ENCODE measurements at places on chromosomes 6 and 20. TPM values are rescaled to one million over a fixed set of nuclear protein-coding genes. Genes with fewer than 3 reads are reported as not detected.
A peak's percentile ranks its signal among the peaks of the same experiment; 100 is the strongest.

- DNase-seq: peak; percentile 82
These were observed 121.1 kb upstream of the HDGFL1 start for GRCh38 chr6:22448291-22448711.

DNA sequence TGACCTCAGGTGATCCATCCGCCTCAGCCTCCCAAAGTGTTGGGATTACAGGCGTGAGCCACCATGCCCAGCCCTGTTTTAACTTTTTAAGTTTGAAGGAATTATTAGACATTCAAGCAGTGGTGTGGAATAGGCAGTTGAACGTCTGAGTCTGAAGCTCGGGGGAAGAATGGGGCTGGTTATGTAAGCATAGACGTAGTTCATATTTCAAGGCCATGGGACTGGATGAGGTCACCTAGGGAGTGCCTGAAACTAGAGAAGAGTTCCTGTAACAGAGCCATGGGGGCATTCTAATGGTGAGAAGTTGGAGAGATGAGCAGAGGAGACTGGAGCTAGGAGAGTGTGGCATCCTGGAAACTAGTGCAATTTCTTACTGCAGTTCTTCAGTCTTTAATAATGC, 6.4 kb downstream of the CDKAL1 start:
- DNase-seq: peak; percentile 17

GRCh38 chr6:160388922-160389321, 40.7 kb downstream of the SLC22A3 start:
- DNase-seq: no peak

- no peak for DNase-seq
These were observed 41.1 kb downstream of the AKAP12 start for GRCh38 chr6:151280859-151281258.

DNA sequence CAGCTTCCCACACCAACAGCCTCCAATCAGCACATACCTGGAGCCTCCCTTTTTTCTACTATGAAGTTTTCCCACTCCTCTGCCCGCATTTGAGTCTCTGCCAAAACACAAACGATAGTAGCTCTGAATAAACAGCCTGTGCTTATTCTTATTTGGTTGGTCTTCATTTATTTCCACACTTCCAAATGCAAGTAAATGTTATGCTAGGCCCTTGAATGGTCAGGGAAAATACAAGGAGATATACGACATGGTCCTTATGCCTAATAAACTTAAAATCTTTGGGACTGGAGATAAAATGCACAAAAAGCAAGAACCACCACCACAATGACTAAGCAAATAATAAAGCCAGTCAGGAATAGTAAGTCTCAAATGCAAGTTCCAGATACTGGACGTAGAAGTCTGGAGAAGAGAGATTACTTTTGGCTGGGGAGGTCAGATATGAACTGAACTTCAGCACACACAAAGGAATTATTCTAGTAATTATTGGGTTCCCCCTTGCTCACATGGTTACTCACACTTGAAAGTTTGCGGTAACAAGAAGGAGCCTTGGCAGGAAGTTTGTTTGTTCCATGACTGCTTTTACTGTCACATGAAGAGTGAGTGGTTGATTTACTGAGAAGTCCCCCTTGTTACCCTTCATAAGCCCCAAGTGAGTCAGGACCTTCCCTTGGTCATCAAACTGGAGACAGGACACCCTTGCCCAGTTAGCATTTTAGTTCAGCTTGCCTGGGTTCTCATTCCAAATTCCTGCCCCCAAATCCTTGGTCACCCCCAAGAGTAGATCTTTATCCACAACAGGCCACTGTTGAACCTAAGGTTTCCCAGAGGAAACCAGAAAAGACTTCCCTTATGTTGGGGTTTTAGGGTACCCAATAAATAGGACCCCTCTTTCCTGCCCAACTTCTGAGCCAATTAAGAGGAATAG, 511.2 kb upstream of the JARID2 start:
- peak; percentile 93 for DNase-seq

- DNase-seq: peak; percentile 44
These were observed 45.3 kb downstream of the SMLR1 start for GRCh38 chr6:130872250-130873095.

DNA sequence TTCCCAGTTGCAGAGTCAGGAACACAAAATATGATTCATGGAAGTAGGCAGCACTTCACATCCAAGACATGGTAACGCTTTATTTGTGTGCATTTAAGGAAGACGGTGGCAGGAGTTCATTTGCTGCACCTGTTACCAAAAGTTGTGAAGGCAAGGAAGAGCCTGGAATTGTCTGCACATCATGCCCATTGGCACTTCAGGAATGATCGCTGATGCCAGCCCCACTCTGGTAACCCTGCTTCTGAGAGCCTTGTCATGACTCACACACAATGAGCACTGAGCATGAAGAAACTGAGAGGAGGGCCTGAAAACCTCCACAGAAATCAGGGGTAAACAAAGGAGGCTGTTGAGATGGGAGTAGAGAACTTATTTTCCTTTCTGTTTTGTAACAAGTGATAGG, 181.1 kb downstream of the RPS12 start:
- peak; percentile 40 for DNase-seq

GRCh38 chr6:14037402-14038277, 79.9 kb upstream of the CD83 start:
- peak; percentile 80 for DNase-seq

- DNase-seq: no peak
These were observed 186.1 kb downstream of the UNC5CL start for GRCh38 chr6:40852779-40853373.

GRCh38 chr6:62528894-62529526, 243.0 kb upstream of the KHDRBS2 start:
- no peak for DNase-seq

DNA sequence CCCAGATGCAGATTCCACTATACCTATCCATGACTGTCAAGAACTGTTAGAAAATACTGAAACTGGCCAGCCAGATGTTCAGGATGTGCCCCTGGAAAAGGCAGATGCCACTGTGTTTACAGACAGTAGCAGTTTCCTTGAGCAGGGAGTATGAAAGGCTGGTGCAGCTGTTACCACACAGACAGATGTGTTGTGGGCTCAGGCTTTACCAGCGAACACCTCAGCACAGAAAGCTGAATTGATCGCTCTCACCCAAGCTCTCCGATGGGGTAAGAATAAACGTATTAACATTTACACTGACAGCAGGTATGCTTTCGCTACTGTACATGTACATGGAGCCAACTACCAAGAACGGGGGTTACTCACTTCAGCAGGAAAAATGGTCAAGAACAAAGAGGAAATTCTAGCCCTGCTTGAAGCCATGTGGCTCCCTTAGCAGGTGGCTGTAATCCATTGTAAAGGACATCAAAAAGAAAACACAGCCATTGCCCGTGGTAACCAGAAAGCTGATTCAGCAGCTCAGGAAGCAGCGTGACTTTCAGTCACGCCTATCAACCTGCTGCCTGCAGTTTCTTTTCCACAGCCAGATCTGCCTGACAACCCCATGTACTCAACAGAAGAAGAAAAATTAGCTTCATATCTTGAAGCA, 459.7 kb upstream of the HTR1E start:
- no peak for DNase-seq

DNA sequence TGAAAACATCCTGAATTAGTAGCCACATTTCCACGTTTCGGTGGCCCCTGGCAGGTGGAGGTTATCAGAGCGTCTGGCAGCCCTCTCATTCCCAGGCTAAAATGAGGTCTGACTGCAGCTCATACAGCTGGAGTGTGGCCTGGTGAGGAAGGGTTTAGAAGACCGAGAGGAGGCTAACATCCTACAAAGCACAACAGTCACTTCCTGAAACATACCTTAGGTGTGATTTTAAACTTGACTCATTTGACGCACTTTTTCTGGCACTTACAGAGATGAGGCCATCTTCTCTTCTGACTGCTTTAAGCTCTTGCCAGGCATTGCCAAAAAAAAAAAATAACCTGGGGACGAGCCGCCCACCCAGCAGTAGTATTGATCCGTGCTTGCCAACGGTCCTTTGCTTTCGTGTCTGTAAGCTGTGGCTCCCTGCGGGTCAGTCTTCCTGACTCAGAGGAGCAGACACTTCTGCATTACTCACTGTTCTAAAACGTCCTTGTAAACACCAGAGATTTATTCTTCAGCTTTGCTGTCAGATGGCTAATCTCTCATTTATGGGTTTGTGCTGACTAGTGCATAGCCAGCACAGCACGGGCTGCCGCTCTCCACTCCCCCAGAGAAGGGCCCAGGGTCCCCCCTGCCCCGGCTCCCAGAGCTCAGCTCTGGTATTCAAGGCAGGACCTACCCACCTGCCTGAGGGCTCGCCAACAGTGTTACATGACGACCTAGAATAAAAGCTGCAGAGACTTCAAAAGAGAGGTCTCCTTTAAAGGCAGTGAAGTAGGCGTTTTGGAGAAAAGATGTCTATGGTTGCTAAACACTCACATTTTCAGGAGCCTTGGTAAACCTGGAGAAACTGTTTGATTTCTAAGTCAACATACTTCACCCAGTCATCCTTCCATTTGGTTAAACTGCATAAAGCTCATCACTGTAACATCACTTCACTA, 78.5 kb upstream of the FRMD1 start:
- peak; percentile 78 for DNase-seq

GRCh38 chr6:132068766-132069165, 117.6 kb upstream of the CCN2 start:
- DNase-seq: peak; percentile 38

- DNase-seq: no peak
These were observed 12.7 kb downstream of the FAM110A start for GRCh38 chr20:845941-846893.

GRCh38 chr6:81857812-81858211, 105.3 kb upstream of the TENT5A start:
- no peak for DNase-seq

DNA sequence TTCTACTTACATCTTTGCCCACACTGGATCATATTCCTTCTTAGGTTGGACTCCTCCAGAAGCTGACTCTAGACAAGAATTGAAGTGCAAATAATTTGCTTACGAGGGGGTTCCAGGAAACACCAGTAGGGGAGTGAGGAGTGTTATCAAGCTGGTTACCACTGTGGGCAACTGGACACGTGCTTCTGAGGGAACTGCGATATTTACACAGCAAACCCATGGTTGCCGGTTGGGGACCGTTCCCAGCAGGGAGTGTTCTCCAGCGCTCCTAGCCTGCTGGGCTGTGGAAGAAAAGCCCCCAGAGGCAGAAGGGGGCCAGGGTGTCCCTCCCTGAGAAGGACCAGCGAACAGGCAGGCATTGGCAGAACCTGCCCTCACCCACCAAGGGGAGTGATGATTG, 21.7 kb downstream of the MDFI start:
- no peak for DNase-seq

- DNase-seq: no peak
These were observed 35.4 kb downstream of the MAN1A1 start for GRCh38 chr6:119313937-119314884.

GRCh38 chr20:24866008-24866407, 83.1 kb upstream of the CST7 start:
- no peak for DNase-seq

- DNase-seq: no peak
These were observed 843.9 kb downstream of the QKI start for GRCh38 chr6:164258421-164258820.

GRCh38 chr6:127592964-127593363, 16.0 kb downstream of the C6orf58 start:
- no peak for DNase-seq

DNA sequence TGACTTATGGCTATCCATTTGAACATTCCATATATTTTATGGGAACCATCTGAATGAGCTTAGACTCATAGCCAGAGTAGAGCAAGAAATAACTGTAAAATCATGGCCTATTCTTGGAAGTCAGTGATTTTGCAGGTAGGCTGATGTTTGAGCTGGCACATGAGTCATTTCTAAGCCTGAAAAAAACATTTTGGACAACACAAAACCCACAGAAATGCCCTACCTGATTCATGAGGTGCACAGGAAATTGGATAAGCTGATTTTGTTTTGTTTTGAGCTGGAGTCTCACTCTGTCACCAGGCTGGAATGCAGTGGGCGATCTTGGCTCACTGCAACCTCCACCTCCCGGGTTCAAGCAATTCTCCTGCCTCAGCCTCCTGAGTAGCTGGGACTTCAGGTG, 443.0 kb downstream of the PKHD1 start:
- DNase-seq: no peak

- DNase-seq: no peak
These were observed 1.1 kb downstream of the EDN1 start for GRCh38 chr6:12291071-12291838.

GRCh38 chr6:119353696-119354095, 4.1 kb upstream of the MAN1A1 start:
- no peak for DNase-seq

- DNase-seq: no peak
These were observed 376.9 kb downstream of the RNGTT start for GRCh38 chr6:88586371-88587149.

- no peak for DNase-seq
These were observed 352.5 kb downstream of the MAFB start for GRCh38 chr20:40336533-40336932.

CTSA gene
- 30.3 TPM for total RNA-seq

MOG gene
- not detected for total RNA-seq

MANEA gene
- 11.9 TPM for total RNA-seq

WASF1 gene
- total RNA-seq: 4.4 TPM

SLC17A3 gene
- not detected for total RNA-seq

ISM1 gene
- not detected for total RNA-seq

SLC22A16 gene
- not detected for total RNA-seq

TTBK1 gene
- under 0.01 TPM for total RNA-seq

COL10A1 gene
- not detected for total RNA-seq

FOXF2 gene
- total RNA-seq: 2.5 TPM

PLA2G7 gene
- total RNA-seq: not detected

BMP5 gene
- under 0.01 TPM for total RNA-seq

GPR63 gene
- 0.36 TPM for total RNA-seq

TNXB gene
- under 0.01 TPM for total RNA-seq

UBE2J1 gene
- total RNA-seq: 35.3 TPM

IDH3B gene
- total RNA-seq: 165 TPM
